Skeletal muscle cell (primary cell): ENCODE measurements at places on chromosomes 16 and 17.

DNA sequence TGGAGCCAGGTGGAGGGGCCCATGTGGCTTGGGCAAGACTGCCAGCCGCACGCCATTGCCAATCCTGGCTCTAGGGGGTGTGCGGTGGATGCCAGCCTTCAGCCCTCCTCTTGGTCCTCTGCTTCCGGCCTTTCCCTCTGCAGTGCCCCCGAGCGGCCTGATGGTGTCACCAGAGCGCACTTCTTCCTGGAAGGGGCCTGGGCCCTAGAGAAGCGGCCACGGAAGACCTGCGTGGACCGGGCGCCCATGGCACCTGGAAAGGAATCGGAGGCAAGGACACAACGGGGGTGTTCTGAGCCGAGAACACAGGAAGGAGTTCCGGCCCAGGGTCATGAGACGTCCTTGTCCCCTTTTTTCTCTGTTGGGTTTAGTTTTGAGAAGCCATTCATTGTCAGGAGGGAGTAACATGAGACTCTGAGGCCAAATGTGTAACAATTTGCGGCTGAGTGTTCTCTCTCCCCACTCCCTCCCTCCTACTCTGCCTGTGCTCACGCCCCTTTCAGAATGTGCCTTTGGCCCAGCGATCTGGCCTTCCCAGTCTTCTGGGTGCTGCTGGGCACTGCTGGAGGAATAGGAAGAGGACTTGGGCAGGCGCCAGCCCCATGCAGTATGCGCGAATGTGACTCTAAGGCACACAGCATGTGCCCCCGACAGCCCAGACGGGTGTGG is 92.8 kb downstream of the IRX3 start:
- DNase-seq: no peak

DNA sequence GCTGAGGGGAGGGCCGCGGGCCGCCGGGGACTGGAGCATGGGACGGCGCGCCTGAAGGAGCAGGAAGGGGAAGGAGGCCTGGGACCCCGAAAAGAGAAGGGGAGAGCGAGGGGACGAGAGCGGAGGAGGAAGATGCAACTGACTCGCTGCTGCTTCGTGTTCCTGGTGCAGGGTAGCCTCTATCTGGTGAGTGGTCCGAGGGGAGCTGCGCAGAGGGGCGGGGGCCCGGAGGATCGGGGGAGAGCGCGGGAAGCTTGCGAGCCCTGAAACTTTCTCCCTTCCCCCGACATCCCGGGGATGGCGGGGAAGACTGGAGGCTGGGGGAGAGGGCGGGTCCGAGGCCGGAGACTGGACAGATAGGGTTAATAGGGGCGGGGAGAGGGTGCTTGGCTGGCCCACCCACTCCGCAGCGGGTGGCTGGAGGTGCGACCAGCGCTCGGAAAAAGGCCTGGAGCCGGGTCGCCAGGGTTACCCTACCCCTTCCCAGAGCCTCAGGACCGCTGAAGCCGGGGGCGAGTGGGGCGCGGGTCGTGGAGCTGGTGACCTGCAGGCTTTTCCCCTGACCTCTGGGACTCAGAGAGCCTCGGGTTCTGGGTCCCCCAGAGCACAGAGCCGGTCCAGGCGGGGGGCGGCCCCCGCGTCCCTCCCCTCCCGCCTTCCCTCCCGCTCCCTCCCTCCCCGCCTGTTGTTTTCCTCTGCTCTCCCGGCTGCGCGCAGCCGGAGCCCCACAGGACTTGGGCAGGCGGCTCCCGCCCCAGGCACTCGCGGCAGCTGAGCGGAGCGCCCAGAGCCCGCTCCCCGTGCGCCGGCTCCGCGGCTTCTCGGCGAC is 631 bp downstream of the NXPH3 start:
- no peak for DNase-seq

GRCh38 chr16:88298833-88299745 is 83.7 kb upstream of the ZNF469 start:
- DNase-seq: no peak

DNA sequence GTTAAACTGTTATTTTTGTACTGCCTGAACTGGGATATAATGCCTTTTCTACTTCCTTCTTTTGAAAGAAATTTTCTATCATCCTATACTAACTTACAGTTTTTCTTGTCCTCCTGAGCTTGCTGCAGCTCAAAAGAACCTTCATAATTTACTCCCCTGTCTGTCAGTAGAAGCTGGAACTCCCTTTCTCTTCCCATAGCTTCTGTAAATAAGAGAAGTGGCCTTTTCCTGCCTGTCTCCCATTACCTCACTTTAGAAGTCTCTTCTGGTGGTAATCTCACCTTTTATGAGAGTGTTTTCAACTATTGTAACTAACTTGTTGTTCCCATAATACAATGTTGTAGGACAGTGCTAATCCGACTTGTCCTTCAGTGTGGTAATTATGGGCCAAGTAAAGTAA is 246.7 kb upstream of the TBX2 start:
- no peak for DNase-seq

DNA sequence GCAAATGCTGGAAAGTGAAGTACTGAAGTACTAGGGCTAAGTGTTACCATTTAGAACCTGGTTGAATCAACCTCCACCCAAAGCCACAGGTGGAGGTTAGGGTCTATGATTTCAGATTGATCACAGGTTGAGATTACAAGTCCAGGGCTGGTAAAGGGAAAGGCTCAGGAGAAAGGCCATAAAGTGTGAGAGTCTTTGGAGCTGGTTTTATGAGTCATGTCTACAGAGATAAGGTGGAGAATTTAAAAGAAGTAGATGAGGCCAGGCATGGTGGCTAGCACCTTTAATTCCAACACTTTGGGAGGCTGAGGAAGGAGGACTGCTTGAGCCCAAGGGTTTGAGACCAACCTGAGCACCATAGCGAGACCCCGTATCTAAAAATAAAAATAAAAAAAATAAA is 221.7 kb upstream of the CDH11 start:
- no peak for DNase-seq

DNA sequence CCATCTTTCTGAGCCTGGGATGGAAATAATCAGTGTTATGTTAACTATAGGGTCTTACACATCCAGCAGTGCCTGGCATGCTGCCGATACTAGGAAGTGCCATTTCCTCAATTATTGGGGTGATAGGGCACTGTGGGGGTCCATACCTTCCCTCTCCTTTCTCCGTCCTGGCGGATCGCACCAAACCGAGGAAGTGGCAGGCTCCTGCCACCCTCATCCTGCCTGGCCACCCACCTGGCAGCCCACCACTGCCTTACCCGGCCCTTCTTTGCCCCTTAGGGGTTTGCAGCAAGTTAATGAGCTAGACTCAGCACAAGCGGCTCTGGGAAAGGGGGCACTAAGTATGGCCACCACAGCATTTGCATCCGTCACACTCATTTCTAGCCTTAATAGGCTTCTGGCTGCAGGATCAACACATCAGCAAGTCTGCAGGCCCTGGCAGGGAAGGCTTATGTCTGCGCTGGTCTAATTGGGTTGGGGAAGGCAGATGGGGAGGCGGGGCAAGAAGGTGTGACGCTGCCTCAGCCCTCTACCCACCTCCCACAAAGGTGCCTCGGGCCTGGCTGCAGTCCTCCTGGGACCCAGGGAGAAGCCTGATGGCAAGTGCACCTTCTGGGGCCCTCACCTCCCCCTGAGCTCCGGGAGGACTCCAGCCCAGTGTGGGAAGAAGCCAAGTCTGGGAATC is 28.6 kb downstream of the DCAKD start:
- no peak for DNase-seq

DNA sequence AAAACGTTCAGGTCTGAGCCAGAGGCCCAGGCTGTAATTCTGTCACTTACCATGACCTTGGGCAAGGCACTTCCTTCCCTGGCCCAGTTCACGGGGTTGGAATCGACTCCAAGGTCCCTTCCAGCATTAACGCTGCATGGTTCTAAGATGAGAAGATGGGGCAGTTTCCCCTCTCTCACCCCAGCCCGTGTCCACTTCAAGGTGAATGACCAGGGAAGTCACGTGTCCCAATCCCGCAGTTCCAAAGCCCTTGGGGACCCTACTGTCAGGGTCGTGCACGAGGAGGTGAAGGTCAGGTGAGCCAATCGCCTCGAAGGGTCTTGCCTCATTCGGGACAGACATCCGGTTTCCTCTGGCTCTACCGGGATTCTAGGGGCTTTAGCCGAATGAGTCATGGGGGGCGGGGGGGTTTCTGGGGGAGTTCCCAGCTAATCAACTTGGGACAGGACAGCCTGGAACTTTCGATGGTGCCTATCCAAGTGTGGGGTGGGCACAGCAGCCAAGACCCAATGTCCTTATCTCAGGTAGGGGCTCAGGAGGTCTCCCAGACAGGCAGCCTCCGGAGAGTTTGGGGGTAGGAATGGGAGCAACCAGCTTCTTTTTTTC is 762 bp upstream of the CSF3 start:
- no peak for DNase-seq

- DNase-seq: no peak
Observed at GRCh38 chr17:8015236-8015956, 13.0 kb downstream of the GUCY2D start.

DNA sequence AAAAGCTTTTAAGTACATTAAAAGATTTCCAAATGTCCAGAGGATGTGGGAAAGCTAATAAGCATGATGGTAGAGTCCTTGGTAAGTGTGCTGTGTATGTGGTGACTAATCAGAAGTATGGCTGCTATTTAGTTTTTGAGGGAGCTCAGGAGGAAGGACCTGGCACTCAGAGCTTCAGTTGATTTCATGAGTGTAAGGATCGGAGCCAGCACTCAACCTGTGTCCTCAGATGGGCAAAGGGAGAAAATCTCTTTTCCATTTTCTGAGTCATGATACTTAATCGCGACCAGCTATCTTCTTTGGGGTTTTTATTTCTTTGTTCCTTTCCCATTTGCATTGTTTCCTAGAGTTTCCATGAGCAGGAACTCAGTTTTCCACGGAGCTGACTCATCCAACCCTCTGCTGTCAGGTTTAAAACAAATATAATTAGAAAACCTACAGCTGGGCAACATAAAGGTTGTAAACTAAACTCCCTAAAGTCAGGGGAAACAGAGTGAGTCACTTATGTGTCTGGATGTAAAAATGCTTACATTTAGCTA is 125.4 kb downstream of the MAP2K6 start:
- peak; percentile 57 for DNase-seq

GRCh38 chr16:1259760-1260068 is 3.8 kb downstream of the TPSD1 start:
- DNase-seq: no peak

DNA sequence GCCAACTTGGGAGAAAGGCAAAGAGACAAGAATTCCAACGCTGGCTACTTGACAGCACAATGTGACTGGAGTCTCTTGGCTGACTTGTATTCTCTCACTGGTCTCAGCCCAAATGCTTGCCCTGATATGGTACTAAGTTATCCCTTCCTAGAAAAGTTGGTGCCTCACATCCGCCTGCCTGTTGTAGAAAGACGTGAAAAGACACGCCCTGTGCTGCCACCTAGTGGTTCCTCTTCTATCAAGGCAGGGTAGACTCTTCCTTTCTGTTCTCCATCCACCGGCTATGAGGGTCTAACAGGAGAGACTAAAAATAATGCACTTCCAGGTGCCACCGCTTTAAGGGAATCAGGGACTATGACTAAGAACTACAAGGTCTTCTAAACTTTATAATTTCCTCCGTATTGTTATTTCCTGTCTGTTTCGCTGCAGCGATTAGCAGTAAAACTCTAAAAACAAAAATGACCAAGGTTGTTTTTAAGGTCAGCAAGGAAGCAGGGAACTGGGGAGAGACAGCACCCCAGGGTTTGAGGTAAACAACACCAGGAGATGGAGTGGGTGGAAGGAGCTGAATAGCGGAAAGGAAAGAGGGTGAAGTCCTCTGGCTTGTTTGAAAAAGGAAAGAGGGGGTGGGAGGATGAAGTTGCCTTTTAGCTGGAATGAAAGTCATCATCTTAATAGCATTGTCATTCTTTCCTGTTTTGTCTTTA is 109.5 kb downstream of the YPEL2 start:
- peak; percentile 69 for DNase-seq

DNA sequence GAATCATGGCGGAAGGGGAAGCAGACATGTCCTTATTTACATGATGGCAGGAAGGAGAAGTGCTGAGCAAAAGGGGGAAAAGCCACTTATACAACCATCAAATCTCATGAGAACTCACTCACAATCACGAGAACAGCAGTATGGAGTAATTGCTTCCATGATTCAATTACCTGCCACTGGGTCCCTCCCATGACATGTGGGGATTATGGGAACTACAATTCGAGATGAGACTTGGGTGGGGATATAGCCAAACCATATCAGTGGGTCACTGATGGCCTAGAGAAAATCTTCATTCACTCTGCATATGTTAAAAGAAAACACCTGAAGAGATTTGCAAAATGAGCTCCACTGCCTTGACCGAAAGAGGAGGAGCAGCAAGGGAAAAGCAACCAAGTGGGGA is 130.3 kb upstream of the FAM20A start:
- no peak for DNase-seq

DNA sequence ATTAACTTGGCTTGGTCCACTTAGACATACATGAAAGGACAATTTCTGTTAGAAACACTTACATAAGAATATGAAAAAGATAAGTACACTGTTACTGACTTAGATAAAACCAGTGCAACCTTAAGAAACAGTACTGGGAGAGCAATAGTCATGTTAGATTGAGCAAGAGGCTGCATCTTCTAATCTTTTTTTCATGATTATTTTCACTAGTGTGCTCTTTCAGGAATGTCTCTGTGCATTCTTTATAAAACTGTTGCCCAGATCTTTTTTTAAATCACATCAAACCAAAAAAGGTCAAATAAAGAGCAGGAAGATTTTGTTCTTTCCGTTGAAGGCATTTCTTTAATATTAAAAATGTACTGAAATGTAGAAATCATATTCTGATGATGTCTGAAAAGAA is 100.7 kb upstream of the AXIN2 start:
- peak; percentile 44 for DNase-seq

DNA sequence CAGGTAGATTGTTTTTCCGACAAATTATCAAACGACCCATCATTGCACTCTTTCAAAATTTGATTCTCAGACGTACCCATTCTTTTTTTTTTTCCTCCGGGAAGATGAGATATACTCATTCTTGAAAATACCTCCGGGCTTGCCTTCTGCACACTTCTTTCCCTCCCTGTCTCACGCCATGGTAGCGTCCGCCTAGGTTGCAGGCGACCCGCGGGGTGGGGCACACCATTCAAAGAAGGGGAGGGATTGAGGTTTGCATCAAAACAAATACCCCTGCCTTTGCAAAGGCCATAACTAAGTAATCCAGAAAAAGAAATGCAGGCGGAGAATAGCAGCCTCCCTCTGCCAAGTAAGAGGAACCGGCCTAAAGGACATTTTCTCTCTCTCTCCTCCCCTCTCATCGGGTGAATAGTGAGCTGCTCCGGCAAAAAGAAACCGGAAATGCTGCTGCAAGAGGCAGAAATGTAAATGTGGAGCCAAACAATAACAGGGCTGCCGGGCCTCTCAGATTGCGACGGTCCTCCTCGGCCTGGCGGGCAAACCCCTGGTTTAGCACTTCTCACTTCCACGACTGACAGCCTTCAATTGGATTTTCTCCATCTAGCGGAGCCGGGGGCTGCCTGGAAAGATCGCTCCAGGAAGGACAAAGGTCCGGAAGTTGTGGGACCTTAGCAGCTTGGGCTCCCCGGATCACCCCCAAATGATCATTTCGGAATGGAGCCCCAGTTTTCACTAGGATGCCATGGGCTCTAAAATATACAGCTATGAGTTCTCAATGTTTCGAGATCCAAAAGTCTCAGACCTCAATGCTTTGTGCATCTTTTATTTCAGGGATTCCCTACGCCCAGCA is 843 bp downstream of the TP53 start:
- DNase-seq: peak; percentile 52

- DNase-seq: no peak
Observed at GRCh38 chr17:75845933-75846691, 1.9 kb upstream of the UNC13D start.

- DNase-seq: peak; percentile 2
Observed at GRCh38 chr16:14600164-14600563, 29.9 kb downstream of the PARN start.
